ENCODE measurements at places on chromosomes 7 and 10. TPM values are rescaled to one million over a fixed set of nuclear protein-coding genes. Genes with fewer than 3 reads are reported as not detected.

KCP gene
- total RNA-seq = 1.3 TPM

RASA4B gene
- total RNA-seq = 8.2 TPM

- DNase-seq = no peak
Observed at GRCh38 chr7:73717025-73717807, 2.3 kb downstream of the STX1A start.

DNA sequence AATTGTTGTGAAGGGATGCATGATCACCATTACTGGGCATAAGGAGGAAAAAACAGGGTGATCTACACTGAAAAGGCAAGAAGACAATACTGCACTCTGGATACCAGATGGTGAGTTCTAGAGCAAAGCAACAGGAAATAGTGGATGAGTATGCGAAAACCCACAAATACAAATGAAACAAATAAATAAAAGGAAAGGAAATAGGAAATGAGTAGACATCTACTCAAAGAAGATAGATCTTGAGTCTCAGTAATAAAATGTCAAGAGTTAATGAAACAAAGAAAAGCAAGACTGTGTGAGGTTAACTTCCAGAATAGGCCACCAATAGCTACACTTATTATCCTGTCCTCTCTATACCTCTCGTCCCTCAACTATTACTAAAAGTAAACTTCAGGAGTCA, 11.7 kb downstream of the ORC5 start:
- DNase-seq = no peak

GRCh38 chr10:129681856-129682255, 214.8 kb downstream of the MGMT start:
- no peak for DNase-seq

GRCh38 chr10:98817396-98817795, 370.7 kb upstream of the HPS1 start:
- DNase-seq = no peak

GRCh38 chr7:47506382-47507339, 75.2 kb downstream of the TNS3 start:
- DNase-seq = no peak

WNT16 gene
- not detected for total RNA-seq

DNA sequence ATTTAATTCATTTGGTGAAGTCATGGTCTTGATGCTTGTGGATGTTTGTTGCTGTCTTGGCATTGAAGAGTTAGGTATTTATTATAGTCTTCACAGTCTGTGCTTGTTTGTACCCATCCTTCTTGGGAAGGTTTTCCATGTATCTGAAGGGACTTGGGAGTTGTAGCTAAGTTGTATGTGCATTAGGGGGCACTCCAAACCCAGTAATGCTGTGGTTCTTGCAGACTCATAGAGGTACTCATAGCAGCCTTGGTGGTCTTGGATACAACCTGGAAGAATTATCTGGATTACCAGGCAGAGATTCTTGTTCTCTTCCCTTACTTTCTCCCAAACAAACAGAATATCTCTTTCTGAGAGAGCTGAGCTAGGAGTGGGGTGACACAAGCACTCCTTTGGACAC, 93.2 kb downstream of the ADCYAP1R1 start:
- DNase-seq = no peak
